ENCODE measurements at places on chromosomes 4 and X.

DNA sequence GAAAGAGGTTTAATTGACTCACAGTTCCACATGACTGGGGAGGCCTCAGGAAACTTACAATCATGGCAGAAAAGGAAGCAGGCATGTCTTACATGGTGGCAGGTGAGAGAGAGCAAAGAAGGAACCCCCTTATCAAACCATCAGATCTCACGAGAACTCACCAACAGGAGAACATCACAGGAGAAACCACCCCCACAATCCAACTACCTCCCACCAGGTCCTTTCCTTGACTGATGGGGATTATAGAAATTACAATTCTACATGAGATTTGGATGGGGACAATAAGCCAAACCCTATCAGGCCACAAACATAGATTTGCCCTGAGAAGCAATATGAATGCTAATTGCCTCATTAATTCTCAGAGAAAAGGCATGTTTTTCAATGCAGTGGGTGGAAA lies 138.2 kb upstream of the RAPGEF2 start:
- no peak for DNase-seq

- no peak for DNase-seq
Measured at GRCh38 chr4:11471618-11472017, 42.9 kb upstream of the HS3ST1 start.

GRCh38 chr4:184280591-184281071 lies 63.0 kb upstream of the ENPP6 start:
- DNase-seq: no peak

DNA sequence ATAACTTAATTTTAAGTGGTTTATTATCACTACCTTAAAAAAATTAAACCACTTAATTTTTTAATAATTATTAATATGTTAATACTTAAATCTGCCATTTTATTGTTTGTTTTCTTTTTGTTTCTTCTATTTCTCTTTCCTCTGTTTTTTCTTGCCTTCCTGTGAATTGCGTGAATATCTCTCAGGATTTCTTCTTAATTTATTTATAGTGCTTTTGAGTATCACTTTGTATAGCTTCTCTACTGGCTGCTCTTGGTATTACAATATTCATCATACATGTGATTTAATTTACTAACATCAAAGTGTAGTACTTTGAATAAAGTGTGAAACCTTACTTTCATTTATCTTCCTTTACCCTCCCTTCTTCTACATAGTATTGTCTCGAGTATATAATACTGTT lies 349.5 kb upstream of the CPXCR1 start:
- DNase-seq: no peak

DNA sequence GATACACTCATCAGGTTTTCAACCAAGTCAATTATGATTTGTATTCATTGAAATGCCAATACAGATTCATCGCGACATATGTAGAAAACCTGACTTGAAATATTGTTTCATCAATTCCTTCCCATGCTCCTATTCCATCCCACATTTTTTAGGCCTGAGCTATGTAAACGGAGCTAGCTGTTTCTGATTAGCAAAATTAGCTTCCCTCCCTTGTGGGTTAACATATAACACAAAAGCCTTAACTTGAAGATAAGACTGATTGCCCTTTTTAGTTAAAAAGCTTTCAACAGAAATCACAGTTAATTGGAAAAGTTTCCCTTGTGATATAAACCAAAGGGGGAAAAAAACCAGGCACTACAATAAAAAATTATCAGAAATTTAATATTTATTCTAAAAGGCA lies 32.8 kb upstream of the DCLK2 start:
- no peak for DNase-seq

Measured in AG04450 (cell line).